Activated CD8-positive, alpha-beta memory T cell treated with anti-CD3 and anti-CD28 coated beads for 4 hours (primary cell): ENCODE measurements at places on chromosomes 4 and X.

- no peak for DNase-seq
Observed at GRCh38 chr4:177530561-177530960, 88.3 kb upstream of the AGA start.

- no peak for DNase-seq
Observed at GRCh38 chr4:186852964-186853391, 129.3 kb upstream of the FAT1 start.

GRCh38 chrX:84475101-84475500 lies 27.2 kb downstream of the HDX start:
- no peak for DNase-seq

GRCh38 chr4:164888096-164888715 lies 11.2 kb downstream of the APELA start:
- no peak for DNase-seq

GRCh38 chr4:68218044-68218443 lies 27.4 kb downstream of the TMPRSS11B start:
- DNase-seq, result no peak

DNA sequence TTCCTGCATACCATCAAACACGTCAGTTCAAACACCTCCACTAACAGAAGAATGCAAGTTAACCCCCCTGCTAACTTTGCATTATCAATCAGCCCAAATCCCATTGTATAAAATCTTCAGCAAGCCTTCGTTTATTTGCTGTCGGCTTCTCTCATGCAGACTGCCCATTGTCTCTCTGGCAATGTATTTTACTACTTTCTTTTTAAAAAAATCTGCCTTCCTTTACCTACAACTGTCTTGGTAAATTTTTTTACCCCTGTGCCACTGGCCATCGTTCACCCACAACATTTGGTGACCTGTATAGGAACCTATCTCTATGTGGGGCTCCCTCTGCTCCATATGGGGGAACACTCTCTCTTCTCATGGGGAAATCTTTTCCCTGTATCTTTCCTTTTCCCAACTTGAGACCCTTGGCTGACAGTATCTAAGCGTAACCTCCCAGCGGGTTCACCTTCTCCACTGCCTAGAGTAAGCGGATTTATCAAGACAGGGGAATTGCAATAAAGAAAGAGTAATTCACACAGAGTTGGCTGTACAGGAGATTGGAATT lies 244.6 kb downstream of the CPXCR1 start:
- no peak for DNase-seq

DNA sequence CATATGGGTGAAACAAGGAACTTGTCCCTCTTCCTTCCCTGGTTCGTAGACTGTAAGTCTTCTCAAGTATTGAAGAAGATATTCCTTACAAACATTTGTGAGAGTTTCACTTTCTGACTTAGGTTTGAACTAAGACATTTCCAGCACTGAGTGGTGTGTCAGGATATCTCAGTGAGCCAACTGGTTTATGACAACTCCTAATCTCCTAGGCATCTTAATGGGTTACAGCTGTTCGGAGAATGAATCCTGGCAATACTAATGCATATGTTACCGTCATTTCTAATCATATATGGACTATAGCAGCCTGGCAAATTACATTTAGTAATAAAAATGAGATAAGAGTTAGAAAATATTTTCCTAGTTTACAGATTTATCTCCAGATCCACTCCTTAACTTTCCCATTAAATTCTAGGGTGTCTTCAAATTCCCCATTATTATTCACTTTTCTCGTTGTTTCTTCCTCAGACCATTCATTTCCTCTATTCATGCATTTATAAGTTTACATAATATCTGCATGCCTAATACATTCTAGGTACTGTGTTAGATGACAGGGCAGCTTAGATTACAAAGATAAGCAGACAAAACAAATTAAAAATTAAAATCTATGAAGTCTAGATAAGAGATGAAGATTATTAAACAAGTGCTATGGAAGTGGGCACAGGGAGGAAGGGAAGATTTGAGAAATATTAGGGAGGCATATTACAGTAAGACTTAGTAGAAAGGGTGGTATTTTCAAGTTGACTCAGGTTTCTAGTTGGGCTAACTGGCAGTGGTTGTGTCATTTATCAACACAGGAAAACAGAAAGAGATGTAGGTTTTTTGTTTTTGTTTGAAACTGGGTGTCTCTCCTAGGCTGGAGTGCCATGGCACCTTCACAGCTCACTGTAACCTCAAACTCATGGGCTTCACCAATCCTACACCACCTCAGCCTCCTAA lies 173.9 kb downstream of the WDFY3 start:
- no peak for DNase-seq

DNA sequence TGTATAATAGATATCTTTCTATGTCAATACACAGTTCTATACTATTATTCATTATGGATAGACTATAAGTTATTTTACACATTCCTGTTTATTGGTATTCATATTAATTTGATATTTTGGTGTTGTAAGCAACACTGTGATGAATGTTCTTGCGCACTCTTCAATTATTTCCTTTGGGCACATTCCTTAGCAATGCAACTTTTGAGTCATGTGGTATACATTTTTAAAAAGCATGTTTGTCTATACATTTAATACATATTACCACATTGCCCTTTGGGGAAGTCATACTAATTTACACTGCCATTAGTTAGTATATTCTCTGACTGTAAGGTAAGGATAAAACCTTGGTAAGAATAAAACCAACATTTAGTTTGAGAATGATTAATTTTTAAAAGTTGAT lies 21.0 kb downstream of the FRAS1 start:
- no peak for DNase-seq

GRCh38 chrX:151702026-151702714 lies 6.9 kb downstream of the PRRG3 start:
- no peak for DNase-seq

DNA sequence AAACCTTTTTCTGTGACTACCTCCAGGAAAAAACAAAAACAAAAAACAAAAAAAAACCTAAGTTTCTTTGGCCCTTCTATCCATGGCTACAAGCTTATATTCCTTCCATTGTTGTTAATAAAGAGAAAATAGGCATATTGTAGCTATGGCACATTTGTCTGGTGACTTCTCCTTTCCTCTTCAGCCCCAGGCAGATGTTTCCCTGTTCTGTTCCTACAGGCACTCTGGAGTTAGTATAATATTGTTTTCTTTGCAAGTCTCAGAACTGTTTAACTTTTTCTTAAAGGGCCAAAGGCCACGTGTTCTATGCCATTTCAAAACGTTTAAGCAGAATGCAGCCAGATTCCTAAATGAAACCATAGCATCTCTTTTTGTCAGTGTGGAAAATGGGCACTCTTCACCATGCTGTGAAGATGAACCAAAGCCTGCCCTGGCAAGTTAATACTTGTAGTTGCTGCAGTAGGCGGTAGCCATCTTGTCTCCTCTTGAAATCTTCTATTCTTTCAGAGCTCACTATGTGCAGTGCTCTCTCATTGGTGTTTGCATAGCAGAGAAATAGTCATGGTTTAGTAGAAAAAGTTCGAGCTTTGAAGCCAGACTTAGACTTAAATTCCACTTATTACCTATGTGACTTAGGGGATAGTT lies 44.8 kb upstream of the MTMR1 start:
- DNase-seq, result no peak

DNA sequence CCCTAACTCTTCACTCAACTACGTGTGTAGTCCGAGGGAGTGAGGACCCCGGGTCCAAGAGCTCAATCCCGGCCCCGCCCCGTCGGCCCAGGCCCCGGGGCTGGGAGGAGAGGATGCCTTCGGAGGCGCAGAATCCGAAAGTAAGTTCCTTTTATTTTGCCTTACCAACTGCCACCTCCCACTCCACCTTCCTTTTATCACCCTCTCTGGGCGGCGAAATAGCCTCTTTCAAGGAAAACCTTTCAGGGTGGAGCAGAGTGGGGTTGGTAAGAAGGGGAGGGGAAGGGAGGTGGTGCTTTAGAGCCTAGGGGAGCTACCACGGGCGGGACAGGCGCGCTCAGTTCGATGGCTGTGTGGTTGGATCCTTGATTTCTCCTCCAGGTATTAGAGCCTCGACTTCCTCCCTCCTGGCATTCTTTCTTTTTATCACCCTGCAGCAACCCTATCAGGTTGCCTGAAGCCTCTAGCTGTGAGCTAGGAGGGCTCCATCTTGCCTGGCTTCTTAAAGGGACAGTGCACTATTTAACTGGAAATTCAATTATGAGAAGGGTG lies 191.2 kb downstream of the RRAGB start:
- no peak for DNase-seq

DNA sequence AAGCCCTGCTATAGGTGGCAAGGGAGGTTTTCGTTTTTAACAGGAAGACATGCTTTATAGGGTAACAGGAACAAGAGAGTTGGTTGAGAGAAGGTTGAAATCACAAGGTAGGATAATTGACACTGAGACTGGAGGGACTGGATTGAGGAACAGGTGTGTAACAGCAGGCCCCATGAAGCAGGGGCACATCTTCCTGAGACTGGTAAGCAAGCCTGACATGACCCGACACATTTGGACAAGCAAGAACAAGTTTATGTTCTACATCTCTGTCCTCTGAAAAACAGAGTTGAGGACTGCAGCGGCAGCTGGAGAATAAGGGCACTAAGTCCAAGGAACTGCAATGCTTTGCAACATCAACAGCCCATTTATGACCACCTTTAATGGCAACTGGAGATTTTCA lies 5.2 kb downstream of the RPS4X start:
- DNase-seq, result no peak

DNA sequence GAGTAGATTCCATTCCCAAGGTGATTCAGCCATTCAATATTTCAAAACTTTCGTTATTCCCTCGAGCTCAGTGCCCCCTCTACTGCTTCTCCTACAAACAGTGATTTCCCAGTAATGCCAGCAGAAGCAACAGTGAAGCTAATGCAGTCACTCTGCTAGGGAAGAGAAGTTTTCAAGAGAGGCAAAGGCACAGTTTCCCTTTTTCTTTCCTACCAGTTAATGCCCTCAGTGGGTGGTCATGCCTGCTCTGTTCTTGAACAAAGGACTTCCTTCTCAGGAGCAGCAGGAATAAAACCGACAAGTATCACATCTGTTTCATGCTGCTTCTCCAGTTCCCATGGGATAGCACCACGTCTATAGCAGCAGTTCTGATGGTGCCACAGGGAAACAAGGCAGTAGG lies 317.2 kb downstream of the TENM3 start:
- DNase-seq, result no peak

DNA sequence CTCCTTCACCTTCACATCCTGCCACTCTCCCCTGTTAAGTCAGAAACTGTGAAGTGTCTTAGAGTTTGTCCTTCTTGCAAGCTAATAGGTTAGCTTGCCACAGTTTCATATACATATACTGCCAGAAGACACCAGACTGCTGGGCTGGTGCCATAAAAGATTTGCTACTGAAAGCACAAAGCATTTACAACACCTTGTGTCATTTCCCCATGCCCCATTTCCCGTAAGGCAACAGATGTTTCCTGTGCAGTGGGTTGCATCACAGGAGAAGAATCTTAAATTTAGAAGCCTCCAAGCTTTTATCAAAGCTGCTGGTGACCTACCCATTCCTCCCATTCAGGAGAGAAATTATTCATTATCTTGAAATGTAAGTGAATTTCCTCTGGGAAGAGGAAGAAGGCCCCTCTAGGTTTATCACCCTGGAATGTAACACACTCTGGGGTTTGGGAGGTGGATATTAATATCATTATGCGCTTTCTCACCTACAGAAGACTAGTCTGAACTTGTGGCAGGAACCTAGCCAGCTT lies 34.5 kb upstream of the RAB33B start:
- DNase-seq, result no peak

- DNase-seq, result no peak
Observed at GRCh38 chr4:87838890-87839591, 6.3 kb downstream of the MEPE start.

GRCh38 chr4:1986578-1987210 lies 22.1 kb downstream of the NELFA start:
- DNase-seq, result no peak

- no peak for DNase-seq
Observed at GRCh38 chrX:139052461-139052860, 340.9 kb upstream of the FGF13 start.

GRCh38 chrX:150303386-150304097 lies 59.6 kb upstream of the MAMLD1 start:
- DNase-seq, result no peak

DNA sequence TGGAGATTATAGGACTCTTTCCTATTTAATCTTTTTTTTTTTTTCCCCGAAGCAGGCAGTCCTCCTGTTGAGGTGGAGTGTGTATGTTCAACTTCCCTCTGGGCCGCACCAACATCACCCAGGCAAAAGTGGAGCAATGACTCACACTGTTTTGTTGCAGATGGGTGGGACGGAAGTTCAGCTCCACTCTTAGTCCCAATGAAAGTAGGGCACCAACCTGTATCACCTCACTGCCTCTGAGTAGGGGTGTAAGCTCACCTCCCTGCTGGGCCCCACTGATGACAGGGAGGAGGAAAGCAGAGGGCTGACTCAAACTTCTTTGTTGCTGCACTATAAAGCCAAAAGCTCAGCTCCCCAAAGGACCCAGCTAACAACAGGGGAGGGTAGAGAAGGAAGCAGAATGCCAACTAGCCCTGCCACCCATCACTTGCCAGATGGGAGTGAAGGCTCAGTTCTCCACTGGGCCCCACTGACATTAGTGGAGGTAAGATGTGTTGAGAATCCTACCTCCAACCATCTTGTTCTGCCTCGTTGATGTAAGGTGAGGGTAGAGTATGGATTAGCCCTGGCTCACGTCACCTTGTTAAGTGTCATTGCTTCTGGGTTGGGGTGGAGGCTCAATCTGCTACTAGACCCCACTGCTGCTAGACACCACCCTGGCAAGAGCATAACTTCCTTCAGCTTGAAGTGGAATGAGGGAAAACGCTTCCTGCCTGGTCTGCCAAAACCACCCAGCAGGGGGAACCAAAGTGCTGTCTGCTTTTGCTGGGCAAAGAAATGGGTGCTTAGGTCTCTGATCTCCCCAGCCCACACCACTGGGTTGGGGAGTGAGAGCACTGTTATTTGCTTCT lies 14.1 kb downstream of the RPS6KA3 start:
- peak; percentile 40 for DNase-seq

DNA sequence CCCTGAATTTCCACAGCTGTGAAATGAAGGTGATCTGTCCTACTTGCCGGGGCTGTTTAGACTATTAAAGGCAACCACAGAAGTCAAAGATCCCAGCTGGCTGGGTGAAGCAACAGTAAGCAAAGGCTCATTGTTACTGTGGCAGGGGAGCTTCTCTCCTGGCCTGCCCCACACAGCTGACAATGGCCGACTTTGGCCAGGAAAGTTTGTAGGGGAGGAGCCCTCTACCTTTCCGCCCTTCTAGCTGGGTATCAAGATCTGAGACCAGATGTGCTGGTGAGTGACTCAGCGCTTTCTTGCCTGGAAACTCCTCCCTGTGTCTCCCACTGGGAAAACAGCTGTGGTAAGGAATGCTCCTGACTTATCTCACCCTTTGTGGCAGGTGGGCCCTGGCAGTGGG lies 21.1 kb downstream of the RASSF6 start:
- no peak for DNase-seq
